ENCODE measurements at places on chromosomes 7 and 10.

DNA sequence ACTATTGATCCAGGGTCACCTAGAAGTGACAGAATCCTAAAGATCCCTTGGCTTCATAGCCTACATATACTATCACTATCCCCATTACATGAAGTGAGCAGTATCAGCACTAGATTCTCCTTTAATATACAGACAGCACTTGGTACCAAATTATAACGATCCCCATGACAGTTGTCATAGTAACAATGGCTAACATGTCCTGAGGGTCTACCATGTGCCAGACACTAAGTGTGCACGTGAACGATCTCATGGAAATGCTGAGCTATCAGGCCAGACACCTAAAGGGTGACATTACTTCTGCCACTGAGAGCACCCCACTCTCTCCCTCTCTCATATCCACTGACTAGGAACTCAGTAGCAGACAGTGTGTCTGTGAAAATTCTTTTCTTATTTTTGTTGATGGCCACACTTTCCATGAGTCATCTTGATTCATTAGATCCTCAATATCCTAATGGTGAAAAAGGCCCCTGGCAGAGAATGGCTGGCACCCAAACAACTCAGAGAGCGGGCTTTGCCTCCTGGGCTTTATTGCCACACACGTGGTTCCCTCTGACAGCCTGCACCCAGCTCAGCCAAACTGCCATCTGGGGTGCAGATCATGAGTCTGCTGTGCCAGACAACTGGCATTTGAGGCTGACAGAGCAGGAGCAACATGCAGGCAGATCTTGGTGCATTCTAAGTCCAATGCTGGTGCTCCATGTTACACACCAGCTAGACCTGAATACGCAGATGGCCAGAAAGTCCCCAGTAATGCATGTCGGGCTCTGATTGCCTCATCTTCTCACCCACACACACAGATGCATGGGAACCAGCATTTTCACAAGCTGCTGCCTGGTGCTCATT is 176.3 kb downstream of the DGKI start:
- no peak for DNase-seq

DNA sequence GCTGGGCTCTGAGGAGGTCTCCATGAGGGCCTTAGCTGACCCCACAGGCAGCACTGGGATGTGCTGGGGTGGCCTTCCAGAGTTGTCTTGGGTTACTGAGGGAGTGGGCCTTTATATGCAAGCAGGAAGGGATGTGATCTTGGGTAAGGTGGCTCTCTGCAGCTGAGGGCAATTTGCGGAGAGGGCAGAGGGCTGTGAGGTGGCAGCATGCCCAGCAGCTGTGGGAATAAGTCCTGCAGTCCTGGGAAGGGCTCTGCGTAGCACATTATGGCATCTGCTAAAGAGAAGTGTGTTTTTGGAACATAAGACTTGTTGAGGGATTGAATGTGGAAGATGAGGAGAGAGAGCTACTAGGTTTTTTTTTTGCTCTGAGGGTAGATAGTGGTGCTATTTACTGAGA is 99.6 kb upstream of the KMT2E start:
- peak; percentile 89 for DNase-seq

- DNase-seq, result no peak
Observed at GRCh38 chr10:62749093-62749683, 55.3 kb upstream of the ADO start.

DNA sequence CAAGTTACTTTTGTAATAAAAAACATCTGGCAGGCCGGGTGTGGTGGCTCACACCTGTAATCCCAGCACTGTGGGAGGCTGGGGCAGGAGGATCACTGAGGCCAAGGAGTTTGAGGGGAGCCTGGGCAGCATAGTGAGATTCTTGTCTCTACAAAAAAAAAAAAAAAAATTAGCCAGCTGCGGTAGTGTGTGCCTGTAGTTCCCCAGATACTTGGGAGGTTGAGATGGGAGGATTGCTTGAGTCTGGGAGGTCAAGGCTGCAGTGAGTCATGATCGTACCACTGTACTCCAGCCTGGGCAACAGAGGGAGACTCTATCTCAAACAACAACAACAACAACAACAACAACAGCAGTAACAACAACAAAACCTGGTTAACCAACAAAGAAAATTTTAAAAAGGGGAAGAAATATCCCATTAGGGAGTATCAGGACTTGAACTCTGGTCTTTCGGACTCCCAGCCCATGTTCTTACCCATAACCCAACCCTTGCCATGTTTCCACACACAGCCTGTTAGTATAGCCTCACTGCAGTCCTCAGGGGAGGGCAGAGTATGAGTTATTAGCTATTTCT is 17.2 kb downstream of the PALD1 start:
- DNase-seq, result no peak

DNA sequence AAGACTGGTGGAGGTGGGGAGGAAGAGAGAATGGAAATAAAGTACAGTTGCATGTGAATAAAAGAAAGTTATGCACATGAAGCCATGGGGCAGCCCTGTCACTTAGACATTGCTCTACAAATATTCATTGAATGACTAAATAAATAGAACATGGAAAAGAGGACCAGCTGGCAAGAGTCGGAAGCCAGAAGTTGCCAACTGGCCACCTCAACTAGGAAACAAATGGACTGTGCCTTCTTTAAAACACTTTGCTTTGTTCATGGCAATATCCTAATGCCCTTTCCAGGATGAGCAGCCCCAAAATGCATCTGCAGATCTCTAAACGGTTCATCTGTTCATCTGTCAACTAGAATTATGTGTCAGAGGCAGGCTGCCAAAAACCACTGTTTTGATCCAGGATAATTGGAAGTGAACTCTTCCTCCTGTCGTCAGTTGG is 157.3 kb downstream of the NOC3L start:
- peak; percentile 79 for DNase-seq

DNA sequence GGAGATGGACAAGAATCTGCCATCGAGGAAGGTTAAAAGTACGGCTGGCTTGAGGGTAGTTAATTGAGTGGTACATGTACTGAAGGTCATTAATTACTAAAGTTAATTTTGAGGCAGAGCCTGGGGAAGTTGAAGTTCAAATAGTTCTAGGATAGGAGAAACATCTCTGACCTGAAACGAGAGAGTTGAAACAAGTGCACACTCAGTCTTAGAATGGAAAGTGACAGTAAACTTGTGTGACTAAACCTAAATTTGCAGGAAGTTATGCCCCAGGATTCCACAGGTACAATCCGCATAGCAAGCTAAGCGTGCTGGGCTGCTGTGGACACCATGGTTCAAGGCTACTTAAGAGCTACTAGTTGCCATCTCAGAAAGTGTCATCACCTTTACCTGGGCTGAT is 209.9 kb downstream of the CHCHD3 start:
- DNase-seq, result no peak

GRCh38 chr10:23055424-23056185 is 39.8 kb upstream of the MSRB2 start:
- DNase-seq, result no peak

DNA sequence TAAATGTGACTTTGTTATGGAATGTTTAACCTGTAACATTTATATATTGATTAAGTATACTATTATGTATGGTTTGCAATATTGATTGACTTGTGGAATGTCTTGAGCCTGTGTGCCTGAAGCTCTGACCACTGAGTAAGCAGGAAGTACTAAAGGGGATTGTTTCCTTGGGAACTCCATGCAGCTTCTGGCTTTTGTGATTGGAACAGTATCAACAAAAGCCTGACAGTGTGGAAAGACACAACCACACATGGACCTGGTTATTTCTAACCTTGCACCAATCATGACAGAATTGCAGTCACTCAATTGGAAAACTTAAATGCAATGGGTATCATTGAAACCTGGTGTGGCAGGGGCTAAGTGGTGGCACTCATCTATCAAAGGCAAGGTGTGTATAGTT is 45.5 kb upstream of the PIK3CG start:
- no peak for DNase-seq

All from tongue (tissue), 3 donors.